ENCODE measurements at places on chromosomes 2 and 18. TPM values are rescaled to one million over a fixed set of nuclear protein-coding genes. Genes with fewer than 3 reads are reported as not detected.

GRCh38 chr2:131016826-131017741, 76.2 kb downstream of the FAM168B start:
- peaks cover 16% of the 10 kb centered on the region for H3K4me1 ChIP-seq
- no peak for DNase-seq
- H3K27me3 ChIP-seq: no peaks in the 10 kb centered on the region
- H3K4me3 ChIP-seq: no peak overlapping the region
- no peak overlapping the region for H3K27ac ChIP-seq

The FBXO41 gene
- 47.4 TPM for polyA plus RNA-seq

GRCh38 chr18:13597068-13597467, 129.3 kb downstream of the FAM210A start:
- no peak for DNase-seq
- no peak overlapping the region for H3K4me3 ChIP-seq
- H3K27me3 ChIP-seq: no peaks in the 10 kb centered on the region
- H3K27ac ChIP-seq: no peak overlapping the region
- H3K4me1 ChIP-seq: no peaks in the 10 kb centered on the region

The ANTXR1 gene
- polyA plus RNA-seq: 47.5 TPM

GRCh38 chr2:224025874-224026273, 13.2 kb downstream of the SERPINE2 start:
- no peaks in the 10 kb centered on the region for H3K27me3 ChIP-seq
- no peak for DNase-seq
- H3K36me3 ChIP-seq: no peaks in the 10 kb centered on the region
- H3K4me1 ChIP-seq: no peaks in the 10 kb centered on the region
- no peak overlapping the region for H3K27ac ChIP-seq

GRCh38 chr18:55349685-55350084, 238.3 kb downstream of the TCF4 start:
- H3K27ac ChIP-seq: peak overlapping the region; percentile 88
- DNase-seq: no peak
- H3K27me3 ChIP-seq: no peaks in the 10 kb centered on the region
- peaks cover 10% of the 10 kb centered on the region for H3K4me1 ChIP-seq
- no peaks in the 10 kb centered on the region for H3K36me3 ChIP-seq

The NAT8 gene
- polyA plus RNA-seq: 1.5 TPM

GRCh38 chr2:201913201-201913600, 106.9 kb downstream of the CDK15 start:
- H3K4me1 ChIP-seq: no peaks in the 10 kb centered on the region
- no peak overlapping the region for H3K4me3 ChIP-seq
- no peaks in the 10 kb centered on the region for H3K36me3 ChIP-seq
- no peaks in the 10 kb centered on the region for H3K27me3 ChIP-seq
- H3K27ac ChIP-seq: no peak overlapping the region

GRCh38 chr2:112915300-112916144, 4.6 kb downstream of the IL37 start:
- H3K36me3 ChIP-seq: no peaks in the 10 kb centered on the region
- no peaks in the 10 kb centered on the region for H3K4me1 ChIP-seq
- H3K27ac ChIP-seq: no peak overlapping the region

DNA sequence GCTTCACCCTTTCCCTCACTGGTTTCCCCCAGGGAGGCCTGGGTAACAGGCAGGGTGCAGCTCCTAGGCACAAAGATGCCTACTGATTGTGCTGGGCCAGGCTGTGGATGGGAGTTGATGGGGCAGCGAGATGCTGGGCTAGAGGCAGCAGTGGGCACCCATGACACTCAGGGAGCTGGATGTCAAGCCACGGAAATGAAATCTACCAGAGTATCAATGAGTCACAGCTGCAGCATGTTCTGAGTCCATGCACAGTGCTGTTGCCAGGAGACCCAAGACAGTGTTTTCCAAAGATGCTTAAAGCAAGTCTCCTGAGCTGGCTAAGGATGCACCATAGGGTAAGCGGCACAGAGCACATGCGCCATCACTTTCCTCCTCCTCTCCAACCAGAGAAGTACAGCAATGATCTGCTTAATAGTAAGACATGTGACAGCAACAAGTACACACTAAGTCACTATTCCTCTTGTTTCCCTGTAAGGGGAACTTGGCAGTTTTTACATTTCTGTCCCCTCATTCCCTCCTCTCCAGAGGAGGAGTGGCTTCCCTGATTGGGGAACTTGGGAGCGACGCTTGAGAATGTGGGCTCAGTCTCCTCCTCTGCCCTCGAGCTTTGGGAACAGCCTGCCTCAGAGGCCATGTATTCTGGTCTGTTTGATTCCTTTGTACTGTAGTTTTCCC, 57.2 kb downstream of the CDC42EP3 start:
- H3K27ac ChIP-seq: no peak overlapping the region
- no peaks in the 10 kb centered on the region for H3K4me1 ChIP-seq
- H3K36me3 ChIP-seq: no peaks in the 10 kb centered on the region
- DNase-seq: no peak
- no peaks in the 10 kb centered on the region for H3K27me3 ChIP-seq

The AQP12B gene
- polyA plus RNA-seq: 0.56 TPM

GRCh38 chr2:145617420-145617819, 1097.5 kb upstream of the ZEB2 start:
- no peak overlapping the region for H3K27ac ChIP-seq
- H3K4me3 ChIP-seq: no peak overlapping the region
- no peaks in the 10 kb centered on the region for H3K4me1 ChIP-seq
- no peaks in the 10 kb centered on the region for H3K36me3 ChIP-seq
- H3K27me3 ChIP-seq: no peaks in the 10 kb centered on the region
- DNase-seq: no peak

- no peak for DNase-seq
- no peak overlapping the region for H3K4me3 ChIP-seq
- H3K27me3 ChIP-seq: no peaks in the 10 kb centered on the region
- H3K36me3 ChIP-seq: no peaks in the 10 kb centered on the region
Observed at GRCh38 chr18:26255695-26256622, 29.7 kb downstream of the TAF4B start.

The GIGYF2 gene
- 38.9 TPM for polyA plus RNA-seq

Measured in spinal cord (tissue), 10 donors.